ENCODE measurements at places on chromosomes 1 and 21.

DNA sequence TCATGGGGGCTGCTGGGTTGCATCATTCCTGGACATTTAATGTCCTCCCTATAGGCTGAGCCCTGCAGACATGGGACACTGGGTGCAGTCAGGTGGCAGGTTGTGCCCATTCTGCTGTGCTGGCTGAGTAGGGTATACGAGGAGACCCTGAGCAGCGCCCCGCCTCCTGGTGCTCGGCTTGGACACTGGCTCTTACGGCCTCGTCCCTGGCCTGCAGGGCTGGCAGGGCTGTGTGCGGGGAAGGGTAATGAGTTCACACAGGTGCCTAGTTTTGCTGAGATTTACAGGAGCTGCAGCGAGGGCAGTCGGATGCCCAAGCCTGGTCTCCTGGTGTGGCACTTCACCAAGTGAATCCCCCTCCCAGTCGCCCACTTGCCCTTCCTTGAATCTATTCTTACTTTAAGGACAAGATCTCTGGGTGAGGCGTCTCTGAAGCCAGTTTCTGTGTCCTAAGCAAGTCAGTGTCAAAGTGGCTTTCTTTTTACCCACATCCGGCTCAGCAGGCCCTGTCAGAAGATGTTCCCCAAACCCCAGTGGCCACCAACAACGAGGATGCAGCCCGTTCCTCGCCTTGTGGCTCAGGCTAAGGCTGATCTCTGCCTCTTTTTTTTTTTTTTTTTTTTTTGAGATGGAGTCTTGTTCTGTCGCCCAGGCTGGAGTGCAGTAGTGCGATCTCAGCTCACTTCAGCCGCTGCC is 73.2 kb downstream of the MAN1C1 start:
- no peak for DNase-seq

DNA sequence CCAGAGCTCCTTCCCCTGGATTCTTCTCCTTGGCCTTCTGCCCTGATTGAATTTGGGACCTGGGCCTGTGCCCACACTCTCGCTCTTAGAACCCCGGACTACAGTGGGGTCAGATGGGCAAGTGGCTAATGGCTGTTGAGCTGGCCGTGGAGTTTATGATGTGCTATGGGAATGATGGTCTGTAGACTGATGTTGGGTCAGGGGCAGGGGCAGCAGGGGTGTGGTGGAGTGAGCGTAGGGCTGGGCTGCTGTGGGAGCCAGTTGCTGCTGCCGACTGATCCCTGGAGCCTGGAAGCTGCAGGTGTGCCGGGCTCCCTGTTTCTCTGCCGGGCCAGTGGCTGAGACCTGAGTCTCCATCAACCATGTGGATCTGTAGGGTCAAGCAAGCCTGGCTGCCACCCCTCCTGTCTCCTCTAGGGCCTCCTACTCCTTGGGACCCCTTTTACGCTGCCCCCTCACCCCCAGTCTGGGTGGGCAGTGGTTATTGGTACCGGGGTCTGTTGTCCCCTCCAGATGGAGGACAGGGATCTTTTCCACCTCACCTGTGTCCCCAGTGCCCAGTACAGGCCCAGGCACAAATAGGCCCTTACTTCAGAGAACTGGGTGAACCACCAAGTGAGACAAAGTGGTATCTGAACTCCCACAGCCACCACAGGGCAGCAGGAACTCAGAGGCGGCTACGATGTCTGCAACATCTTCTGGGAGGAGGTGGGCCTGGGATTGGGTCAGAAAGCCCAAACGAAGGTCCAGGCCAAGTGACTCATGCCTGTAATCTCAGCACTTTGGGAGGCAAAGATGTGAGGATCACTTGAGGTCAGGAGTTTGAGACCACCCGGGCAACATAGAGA is 5.1 kb downstream of the PODN start:
- DNase-seq = no peak

- no peak for DNase-seq
Observed at GRCh38 chr1:191992118-191992517, 166.1 kb upstream of the RGS18 start.

GRCh38 chr1:61490924-61491323 is 234.0 kb downstream of the TM2D1 start:
- DNase-seq = no peak

- no peak for DNase-seq
Observed at GRCh38 chr1:178875936-178876335, 5.1 kb upstream of the ANGPTL1 start.

GRCh38 chr1:162056043-162056442 is 13.4 kb upstream of the NOS1AP start:
- peak; percentile 50 for DNase-seq

DNA sequence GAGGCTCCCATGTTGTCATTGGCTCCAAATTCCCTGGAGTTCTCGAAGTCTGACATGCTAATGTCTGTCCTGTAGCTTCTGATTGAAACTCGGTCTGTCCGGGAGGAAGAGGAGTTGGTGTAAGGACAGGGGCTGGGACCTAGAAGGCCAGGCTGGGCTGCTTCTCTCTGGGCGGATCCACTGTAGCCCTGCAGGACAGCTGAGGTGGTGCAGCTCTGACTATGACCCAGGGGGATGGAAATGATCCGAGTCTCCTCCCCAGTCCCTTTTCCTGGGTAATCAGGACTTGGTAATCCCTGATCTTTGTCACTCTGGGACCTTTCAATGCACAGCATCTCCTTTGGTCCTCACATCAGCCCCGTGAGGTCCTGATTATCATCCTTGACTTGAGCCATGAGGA is 10.0 kb upstream of the FCMR start:
- no peak for DNase-seq

DNA sequence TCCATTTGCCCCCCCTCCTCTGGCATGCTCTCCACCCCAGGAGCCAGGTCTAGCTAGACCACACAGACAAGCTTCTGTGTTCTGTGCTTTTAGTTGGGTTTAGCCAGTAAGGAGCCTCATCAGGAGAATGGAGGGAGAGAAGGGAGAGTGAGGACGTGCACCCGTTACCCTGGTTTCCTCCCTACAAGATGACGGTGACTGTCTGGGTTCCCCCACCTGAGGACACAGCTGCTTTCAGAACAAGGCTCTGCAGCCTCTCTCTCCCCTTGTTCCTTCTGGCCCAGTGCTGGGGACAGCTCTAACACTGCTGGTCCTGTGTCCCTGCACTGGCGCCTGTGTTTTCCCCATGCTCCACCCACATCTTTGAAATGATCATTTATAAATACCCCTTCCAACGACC is 184.4 kb upstream of the GALNT2 start:
- no peak for DNase-seq

GRCh38 chr1:205590777-205591513 is 40.9 kb downstream of the ELK4 start:
- no peak for DNase-seq

DNA sequence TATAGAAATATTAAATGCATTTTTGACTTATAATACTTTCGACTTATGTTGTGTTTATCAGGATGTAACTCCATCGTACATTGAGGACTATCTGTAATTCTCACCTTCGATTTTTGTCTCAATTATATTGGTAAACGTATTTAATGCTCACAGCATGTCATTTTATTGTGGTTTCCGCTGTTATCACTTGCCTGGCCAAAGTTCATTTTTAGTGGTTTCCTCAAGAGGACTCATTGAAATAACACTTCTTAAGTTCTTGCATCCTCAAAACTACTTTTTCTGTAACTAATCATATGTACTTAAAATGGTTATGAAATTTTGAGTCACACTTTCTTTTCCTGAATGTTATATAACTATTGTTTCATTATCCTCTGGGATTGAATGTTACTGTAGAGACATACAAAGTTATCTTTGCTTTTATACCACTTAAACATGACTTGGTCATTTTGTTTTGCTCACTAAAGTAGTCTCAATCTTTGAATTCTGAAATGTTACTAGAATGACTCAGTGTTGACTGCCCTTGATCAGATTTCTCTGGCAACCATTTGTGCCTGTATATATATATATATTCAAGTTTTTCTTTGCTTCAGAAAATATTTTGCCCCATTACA is 289.6 kb upstream of the PROX1 start:
- DNase-seq = no peak

DNA sequence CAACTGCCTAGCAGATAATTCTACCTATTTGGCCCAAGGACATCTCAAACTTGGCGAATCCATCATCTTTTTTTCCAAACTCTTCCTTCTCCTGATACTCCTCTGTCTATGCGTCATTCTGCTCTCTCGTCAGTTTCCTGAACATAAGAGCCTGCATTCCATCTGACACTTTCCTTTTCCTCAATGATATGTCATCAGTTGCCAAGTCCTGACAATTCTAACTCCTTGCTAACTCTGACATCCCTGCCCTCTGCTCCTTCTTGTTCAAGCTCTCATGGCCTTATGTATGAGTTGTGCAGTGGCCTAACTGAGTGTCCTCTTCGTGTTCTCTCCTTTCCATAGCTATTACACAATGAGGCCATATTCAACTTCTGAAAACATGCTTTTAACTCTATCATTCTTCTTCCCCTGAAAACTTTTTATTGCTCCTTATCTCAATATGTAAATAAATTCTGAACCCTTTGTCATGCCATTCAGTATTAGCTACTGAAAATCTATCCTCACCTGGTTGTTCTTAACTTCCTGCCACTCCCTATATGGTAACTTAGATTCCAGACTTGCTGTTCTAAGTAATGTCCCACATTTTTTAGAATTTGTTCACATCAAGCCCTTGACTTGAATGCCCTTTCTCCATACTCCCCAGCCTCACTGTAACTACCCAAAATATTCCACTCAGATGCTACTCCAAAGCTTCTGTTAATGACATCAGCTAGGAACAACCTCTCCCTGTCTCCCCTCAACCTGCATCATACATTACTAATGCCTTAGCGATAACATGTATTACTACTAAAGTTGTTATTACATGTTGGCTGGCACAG is 11.5 kb downstream of the PALMD start:
- no peak for DNase-seq
